Stimulated activated CD8-positive, alpha-beta memory T cell treated with anti-CD3 and anti-CD28 coated beads, Interleukin-15, amount 100 ng/mL, for 24 hours (primary cell): ENCODE measurements at places on chromosomes 4 and X.

- no peak for DNase-seq
Measured at GRCh38 chr4:101644516-101644915, 146.0 kb upstream of the BANK1 start.

DNA sequence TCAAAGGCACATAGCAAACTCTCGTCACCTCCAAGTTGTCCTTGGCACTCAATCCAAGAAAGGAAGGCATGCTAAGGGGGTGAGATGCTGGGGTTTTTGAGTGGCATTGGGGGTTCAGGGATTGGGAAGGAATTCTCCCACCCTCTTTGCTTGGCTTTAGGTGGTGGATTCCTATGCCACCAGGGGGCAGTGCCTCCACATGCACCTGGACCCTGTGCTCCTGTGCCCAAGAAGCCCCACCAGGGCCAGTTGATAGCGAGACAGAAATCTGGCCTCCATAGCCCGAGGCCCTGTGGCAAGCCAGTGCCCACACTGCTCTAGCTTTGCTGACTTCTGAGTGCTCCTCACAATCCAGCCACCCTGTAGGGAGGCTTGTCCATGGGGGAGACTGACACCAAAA is 2.0 kb upstream of the FATE1 start:
- no peak for DNase-seq

DNA sequence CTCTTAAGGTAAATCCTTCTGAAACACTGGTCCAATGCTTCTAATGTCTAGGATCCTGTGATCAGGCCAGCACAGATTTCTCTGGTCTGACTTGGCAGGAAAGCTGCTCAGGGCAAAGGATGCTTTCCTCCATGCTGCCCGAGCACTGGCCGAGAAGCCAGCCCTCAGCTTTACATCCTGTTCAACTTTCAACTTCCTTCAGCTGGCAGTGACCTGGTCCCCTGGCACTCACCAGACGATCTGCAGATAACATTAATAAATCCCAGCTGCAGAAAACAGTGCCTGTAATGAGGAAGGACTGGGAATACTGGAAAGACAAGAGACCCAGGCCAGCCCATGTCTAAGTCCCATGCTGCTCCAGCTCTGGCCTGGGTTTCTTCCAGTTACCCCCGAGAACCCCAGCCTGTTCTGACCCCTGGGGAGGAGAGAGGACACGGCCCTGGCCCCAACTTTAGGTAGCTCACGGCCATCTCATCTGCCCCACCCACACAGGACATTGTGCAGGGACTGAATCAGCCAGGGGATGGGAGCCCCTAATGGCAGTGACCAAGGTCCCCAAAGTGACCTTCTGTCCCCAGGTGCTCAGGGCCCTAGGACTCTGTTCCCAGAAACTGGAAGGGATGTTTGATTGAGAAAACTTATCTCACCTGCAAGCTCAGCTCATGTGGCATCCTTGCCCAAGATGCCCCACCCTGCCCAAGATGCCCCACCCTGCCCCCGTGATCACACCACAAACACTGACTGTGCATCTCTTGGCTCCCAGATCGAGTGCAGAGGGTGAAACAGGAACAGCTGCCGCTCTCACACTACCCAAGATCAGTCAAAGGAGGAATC is 28.0 kb downstream of the JAKMIP1 start:
- DNase-seq, result no peak

DNA sequence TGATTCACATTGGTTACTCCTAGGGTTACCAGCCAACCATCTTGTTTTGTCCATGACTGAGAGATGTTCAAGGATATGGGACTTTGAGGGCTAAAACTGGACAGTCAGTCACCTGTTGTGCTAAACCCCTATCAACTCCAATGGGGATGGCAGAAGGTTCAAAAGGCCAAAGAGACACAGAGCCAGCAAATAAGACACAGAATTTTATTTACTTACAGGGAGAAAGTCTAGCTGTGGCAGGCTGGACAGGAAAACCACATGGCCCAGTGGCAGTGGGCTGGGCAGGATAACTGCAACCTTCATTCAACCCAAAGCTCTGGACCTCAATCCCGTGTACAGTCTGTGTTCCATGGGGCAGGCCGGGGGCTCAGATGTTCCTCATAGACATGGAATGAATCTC is 326.7 kb upstream of the RPS6KA3 start:
- no peak for DNase-seq

- DNase-seq, result no peak
Measured at GRCh38 chr4:182788201-182788600, 129.0 kb downstream of the DCTD start.

GRCh38 chrX:9829308-9830267 is 43.4 kb downstream of the SHROOM2 start:
- no peak for DNase-seq

DNA sequence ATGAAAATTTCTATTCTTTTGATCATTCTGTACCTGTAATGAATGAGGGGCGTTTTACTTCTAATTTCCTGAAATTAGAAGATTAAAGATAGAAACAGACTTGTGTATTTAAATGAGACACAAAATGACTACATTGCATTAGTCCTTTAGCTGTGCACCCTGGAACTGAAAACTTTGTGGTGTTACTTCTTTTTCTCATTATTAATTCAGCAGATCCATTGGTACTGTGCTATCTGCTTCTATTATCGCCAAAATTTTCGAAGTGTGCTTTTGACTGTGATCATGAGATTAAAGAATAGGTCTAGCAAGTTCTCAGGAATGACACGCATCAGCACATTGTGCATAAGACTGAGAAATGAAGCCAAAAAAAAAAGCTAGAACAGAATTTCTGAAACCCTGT is 1938.9 kb upstream of the TENM3 start:
- no peak for DNase-seq

DNA sequence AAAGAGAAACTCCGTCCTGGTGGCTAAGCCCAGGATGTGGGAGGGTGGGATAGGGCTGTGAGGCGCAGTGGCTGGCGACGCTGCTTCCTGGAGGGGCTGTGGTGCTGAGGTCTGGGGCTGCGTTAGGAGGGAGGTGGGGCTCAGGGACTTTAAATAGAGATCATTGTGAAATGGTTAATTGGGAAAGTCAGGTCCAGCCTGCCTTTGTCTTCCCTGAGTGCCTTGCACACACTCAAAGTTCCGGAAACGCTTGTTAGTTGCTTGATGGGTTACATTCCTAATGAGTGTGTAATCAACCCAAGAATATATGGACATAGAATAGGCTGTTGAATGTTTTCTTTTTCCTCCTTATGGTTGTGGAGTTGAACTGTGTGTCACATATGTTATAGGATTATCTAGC is 55.7 kb upstream of the CLDN34 start:
- DNase-seq, result no peak

DNA sequence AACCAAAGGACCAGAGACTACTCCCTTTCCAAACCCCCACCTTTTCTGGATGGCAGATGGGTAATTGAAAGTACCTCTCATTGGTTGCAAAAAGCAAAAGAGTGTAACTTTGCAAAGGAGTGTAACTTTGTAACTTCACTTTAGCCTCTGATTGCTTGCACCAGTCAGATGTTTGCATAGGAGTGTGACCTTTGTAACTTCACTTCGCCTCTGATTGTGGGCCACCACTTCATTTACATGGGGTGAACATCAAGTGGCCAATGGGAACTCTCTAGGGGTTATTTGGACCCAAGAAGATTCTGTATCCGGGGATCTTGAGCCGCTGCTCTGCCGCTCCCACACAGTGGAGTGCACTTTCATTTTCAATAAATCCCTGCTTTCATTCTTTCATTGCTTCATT is 9.9 kb upstream of the SLC25A43 start:
- DNase-seq, result no peak

DNA sequence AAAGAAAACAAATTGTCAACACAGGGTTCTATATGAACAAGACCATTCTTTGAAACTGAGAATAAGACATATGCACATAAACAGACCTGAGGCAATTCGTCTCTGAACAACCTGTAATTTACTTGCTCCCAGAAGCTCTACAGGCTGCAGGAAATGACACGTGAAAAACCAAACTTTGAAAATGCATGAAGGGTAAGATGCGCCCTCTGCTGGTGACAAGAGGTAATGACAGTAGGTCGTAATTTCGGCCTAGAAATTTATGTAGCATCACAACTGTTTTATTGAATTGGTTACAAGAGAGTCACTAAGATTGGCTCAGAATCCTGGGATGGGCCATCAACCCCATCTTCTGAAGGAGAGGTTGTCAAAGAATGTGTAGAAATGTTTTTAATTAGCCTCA is 276.5 kb downstream of the PPP4R3C start:
- DNase-seq, result no peak

DNA sequence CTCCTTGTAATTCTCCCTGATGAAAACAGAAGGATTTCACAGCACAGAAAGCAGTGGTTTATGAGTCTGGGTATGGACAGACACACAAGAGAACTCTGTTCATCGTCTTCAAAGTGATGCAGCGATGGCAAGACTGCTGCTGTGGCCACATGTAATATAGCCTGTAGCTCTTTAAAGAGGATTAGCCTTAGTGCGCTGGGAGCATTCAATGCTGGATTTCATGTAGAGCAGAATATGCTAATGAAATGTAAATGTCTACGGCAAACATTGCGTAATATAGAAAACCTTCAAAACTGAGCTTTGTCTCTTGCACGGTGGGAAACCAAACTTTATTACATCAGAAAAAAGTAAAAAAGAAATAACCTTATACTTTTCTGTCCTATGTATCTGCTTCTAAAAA is 42.9 kb downstream of the ALPK1 start:
- DNase-seq, result no peak
